ENCODE measurements at places on chromosomes 2 and 18. TPM values are rescaled to one million over a fixed set of nuclear protein-coding genes. Genes with fewer than 3 reads are reported as not detected.

The GNAL gene
- total RNA-seq, result 12.8 TPM

The SLC30A3 gene
- 130 TPM for total RNA-seq

The SERPINE2 gene
- 145 TPM for total RNA-seq

The ALPG gene
- 0.93 TPM for total RNA-seq

Data from testis (tissue), 5 donors.